T47D (cell line): ENCODE measurements at places on chromosomes 13 and 19.

- DNase-seq: no peak
Measured at GRCh38 chr19:29002336-29002735, 210.6 kb downstream of the UQCRFS1 start.

DNA sequence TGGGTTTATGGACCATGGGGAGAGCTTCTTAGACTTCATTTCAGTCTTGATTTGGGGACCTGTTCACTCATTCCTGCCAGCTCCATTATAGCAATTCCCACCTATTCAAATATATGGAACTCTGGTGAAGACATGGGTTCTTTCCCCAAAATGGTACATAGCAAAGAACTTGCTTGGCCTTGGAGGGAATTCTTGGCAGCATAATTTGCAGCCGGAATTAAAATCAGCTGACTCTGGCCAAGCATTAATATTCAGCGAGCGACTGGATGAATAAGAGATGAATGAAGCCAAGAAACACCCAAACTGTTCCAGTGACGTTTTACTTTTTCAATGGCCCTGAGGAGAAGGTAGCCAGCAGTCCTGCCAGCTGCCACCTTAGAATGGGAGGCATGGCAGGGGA lies 88.4 kb upstream of the SOX1 start:
- DNase-seq: no peak

DNA sequence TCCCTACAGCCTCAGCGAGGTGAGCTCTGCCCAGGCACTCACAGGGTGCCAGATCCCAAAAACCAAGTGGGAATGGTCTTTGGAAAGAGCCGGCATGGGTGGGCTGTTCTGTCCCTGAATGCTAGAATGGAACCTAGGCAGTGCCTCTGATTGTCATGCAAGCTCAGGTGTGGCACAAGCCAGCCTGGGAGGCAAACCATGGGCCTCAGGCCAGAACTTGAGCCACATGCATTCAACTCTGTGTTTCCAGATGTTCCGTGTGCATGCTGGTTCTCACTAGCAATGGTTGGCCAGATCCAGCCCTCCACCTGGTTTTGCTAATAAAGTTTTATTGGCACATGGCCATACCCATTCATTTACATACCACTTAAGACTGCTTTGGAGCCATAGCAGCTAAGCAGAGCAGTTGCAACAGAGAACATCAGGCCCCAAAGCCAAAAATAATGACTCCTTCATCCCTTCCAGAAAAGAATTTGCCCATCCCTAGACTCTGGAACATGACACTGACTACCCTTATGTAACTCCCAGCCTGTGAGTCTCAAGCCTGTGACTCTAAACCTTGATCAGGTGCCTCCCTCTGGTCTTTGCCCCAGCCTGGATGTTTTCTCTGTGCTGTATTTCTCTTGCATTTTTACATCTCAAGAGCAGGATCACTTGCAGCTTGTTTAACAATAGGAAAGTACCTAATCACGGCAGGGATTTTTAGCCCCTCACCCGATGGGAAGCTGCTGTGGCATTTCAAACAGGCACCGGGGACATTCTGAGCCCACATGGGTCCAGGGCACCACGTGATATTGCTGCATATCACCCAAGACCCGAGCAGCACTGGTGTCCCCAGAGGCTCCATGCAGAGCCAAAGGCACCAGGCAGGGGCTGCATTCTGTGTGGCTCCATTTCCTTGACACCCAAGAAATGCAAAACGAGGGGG lies 55.4 kb upstream of the USE1 start:
- DNase-seq: peak; percentile 3

- no peak for DNase-seq
Measured at GRCh38 chr13:98527526-98527925, 49.4 kb downstream of the STK24 start.
